ENCODE measurements at places on chromosomes 3 and 15.

- no peak for DNase-seq
Observed at GRCh38 chr3:47761046-47761445, 20.6 kb downstream of the SMARCC1 start.

- no peak for DNase-seq
Observed at GRCh38 chr3:23728601-23729117, 77.1 kb upstream of the UBE2E1 start.

DNA sequence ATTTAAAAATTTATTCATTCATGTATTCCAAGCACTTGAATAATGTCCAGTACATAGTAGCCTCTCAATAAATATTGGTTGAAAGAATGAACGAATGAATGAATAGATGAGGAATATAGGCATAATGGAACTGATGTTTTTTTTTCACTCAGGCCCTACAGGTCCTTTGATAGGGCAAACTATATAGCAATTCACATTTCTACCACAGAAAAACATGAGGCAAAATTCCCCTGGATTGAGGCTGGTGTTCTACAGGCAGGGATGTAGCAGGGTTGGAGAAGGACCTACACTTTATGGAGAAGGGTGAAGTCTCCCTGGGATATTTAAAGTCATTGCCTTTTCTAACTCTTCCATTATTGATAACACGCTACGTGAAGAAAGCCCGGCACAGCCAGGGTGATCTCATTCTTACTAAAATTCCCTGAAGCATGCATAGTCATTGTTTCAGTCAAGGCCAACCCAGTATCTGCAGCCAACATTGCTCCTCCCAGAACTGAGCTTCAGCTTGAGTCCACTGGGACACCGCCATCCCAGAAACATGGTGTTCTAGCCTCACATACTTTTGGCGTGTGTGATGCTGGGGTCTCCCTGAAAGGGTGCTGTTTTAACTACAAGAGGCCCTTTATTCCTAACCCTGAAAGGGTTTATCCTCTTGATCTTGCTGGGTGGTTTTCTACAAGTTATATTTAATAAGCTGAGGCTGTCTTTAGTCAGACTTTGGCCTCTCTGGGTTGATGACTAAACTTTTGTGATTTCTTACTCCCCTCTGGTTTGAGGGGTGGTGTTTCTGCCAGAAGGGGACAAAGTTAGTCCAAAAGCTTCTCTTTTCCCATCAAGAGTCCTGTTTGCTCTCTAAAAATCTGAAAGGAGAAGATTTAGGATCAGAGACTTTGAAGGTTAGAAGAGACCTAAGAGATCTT is 25.9 kb upstream of the FBN1 start:
- no peak for DNase-seq

- no peak for DNase-seq
Observed at GRCh38 chr3:161851941-161852566, 355.4 kb downstream of the OTOL1 start.

DNA sequence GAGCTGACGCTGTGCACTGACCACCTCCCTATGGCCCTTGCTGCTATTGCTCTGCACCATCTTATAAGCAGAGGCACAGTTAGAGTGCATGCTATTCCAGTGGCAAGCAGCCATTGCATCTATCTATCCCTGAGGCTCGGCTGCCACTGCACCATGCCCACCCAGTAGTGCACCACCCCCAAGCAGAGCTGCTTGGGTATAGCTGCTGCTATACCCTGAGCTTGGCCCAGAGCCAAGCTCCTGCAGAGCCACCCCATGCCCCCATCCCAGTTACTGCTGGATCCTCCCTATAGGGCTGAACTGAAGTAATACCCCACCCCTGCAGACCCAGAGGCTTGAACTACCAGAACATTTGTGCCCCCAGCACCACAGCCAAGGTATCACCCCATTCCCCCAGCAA is 19.6 kb upstream of the IGSF10 start:
- DNase-seq = no peak

DNA sequence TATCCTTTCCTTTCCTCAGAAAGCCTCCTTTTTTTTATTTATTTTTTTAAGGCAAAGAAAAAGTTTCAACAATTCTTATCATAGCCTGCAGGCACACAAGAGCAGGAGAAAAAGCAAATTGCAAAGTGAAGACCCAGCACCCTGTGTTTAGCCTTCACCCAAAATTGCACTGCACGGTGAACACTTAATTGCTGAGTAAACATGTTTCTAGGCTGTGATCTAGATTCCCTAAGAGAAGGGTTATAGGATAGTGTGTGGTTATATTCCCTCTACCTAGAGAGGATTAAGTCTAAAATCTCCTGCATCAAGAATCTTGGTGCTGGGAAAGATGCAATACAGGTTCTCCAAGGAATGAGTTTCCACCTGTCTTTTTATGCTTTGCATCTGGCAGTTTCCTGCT is 70.2 kb upstream of the BFSP2 start:
- DNase-seq = no peak

- no peak for DNase-seq
Observed at GRCh38 chr3:28947751-28948150, 333.1 kb upstream of the RBMS3 start.

Data from stimulated activated CD4-positive, alpha-beta T cell treated with anti-CD3 and anti-CD28 coated beads, TNF-alpha, amount 100 ng/mL, for 48 hours (primary cell).